ENCODE measurements at places on chromosomes 7 and 10. TPM values are rescaled to one million over a fixed set of nuclear protein-coding genes. Genes with fewer than 3 reads are reported as not detected.

HPS6 gene
- 29.0 TPM for total RNA-seq

WDR86 gene
- total RNA-seq = 3.1 TPM

HABP2 gene
- total RNA-seq = not detected

KIAA1217 gene
- 0.43 TPM for total RNA-seq

SLC18A3 gene
- total RNA-seq = not detected

PPIA gene
- total RNA-seq = 1,090 TPM

CALHM3 gene
- not detected for total RNA-seq

SPDYE5 gene
- not detected for total RNA-seq

SDK1 gene
- 6.5 TPM for total RNA-seq

HEPACAM2 gene
- total RNA-seq = under 0.01 TPM

SORCS1 gene
- total RNA-seq = 0.14 TPM

NCOA4 gene
- total RNA-seq = 235 TPM

COL17A1 gene
- 0.74 TPM for total RNA-seq

ANKRD61 gene
- not detected for total RNA-seq

UPK3B gene
- 0.46 TPM for total RNA-seq

OR9A2 gene
- not detected for total RNA-seq

CHAT gene
- not detected for total RNA-seq

NUPR2 gene
- total RNA-seq = not detected

TBRG4 gene
- total RNA-seq = 47.5 TPM

GAD2 gene
- total RNA-seq = not detected

ELFN1 gene
- total RNA-seq = 2.1 TPM

BTBD16 gene
- not detected for total RNA-seq

CPED1 gene
- total RNA-seq = 40.5 TPM

IL6 gene
- total RNA-seq = 40.0 TPM

GDF2 gene
- total RNA-seq = not detected

CNTNAP2 gene
- 0.09 TPM for total RNA-seq

Measured in smooth muscle cell of bladder (primary cell).